Endothelial cell of umbilical vein (primary cell): ENCODE measurements at places on chromosomes 1 and 21.

DNA sequence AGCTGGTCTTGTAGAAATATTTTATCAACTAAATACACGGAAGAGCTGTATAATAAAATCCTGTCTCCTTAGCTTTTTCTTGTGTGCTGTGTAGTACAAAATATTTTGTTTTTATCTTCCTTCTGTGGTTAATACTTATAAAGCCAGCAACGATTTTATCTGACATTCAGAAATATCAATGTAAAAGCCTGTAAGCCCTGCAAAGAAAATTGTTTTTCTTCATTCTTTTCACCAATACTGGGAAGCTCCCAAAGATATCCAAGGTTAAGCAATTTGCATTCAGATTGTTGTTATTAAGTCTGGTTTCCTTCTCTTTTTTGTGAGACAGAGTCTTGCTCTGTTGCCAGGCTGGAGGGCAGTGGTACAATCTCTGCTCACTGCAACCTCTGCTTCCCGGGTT is 38.0 kb upstream of the KIF26B start:
- no peak for DNase-seq

GRCh38 chr1:42370876-42371549 is 9.6 kb upstream of the RIMKLA start:
- DNase-seq: no peak

DNA sequence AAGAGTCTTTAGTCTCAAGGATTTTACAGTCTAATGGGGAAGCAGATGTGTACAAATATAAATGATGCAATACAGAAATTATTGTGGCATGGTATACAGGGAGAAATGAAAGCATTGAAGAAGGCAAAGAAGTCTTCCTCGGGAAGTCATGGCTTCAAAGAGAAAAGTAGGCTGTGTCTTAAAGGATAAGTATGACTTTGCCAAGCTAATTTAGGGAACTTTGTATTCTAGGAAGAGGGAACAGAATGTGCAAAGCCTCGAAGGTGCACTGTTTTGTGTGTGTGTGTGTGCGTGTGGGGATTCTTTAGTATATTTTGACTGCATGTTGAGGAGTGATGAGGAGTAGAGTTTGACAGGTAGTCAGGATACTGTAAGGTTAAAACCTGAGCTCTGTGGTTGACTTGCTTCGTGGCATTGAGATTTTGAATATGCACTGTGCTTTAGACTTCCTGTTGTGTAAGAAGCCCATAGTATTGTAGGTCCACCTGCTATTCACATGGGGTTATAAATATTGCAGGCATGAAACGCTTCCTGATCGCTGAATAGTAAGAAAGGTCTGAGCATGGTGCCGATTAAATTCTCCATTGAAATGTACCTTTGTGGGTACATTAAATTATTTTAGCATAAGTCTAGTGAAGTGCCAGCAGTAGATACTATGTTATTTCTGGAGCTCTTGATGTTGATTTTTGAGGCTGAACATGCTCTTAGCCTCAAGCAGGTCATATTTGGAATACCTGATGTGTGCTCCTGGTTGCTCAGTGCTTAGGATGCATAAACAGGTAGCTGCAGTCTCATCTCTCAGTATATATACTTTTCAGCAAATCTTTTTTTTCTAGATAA is 8.0 kb downstream of the SMAP2 start:
- DNase-seq: no peak

GRCh38 chr1:62131093-62131725 is 63.4 kb upstream of the L1TD1 start:
- DNase-seq: peak; percentile 56

DNA sequence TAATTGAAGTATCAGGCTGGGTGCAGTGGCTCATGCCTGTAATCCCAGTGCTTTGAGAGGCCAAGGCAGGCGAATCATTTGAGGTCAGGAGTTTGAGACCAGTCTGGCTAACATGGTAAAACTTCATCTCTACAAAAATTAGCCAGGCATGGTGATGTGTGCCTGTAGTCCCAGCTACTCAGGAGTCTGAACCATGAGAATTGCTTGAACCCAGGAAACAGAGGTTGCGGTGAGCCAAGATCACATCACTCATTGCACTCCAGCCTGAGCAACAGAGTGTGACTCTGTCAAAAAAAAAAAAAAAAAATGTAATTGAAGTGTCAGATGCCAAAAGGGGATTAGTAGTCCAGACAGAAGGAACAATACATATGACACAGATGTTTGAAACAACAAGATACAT is 56.7 kb downstream of the SLC44A5 start:
- DNase-seq: no peak

GRCh38 chr1:202807451-202807925 is 733 bp downstream of the KDM5B start:
- no peak for DNase-seq

GRCh38 chr1:44045064-44045463 is 13.8 kb upstream of the SLC6A9 start:
- no peak for DNase-seq

GRCh38 chr1:48746906-48747305 is 29.8 kb downstream of the BEND5 start:
- DNase-seq: no peak

DNA sequence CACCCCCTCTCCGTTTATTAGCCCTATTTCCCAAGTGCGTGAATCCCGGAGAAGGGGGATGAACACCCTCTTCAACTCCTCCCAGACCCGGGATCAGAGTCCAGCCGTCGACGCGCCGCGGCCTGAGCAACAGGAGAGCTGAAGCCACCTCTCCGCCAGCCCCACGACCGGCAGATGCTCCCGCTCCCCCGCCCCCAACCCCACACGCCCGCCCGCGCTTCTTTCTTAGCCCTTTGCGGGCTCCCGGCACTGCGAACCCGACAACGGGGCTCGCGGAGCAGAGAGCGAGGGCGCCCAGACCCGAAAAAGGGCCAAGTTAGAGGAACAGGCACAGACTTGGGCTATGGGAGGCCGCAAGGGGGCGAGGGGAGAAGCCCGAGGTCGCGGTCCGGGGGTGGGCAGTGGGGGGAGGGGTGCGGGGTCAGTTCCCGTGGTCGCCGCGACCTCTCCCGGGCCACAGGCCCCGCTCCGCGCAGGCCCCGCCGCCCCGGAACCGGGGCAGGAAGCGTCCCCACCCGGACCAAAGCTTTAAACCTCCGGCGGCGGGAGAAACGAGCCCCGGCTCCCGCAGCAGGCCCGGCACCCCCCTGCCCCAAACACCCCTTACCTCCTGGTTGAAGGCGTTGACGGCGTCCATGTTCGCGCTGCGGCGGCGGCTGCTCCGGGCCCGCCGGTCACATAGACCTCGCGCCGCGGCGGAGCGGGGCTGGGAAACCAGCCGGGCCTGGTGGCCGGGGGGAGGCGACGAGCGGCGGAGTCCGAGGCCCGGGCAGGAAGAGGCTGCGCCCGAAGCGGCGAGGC is 662 bp downstream of the SCAF4 start:
- peak; percentile 39 for DNase-seq

DNA sequence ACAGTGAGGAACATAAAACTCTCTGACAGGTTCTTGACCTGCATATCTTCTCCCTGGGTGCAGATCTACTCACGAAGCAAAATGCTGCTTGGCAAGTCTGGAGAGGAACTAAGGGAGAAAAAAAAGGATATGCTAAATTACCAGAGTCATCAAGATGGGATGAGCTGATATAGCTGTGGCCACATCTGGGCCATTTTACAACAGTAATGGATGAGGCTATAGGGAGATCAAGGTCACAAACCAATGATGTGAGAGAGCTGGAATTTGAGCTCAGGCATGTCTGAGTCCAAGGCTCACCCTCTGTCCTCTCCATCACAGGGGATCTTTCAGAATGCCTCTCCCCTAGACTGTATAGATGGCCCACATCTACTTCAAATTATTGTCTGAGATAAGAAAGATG is 26.2 kb downstream of the ZMYND12 start:
- no peak for DNase-seq

- DNase-seq: no peak
Observed at GRCh38 chr1:51349862-51350261, 19.5 kb upstream of the TTC39A start.

- peak; percentile 41 for DNase-seq
Observed at GRCh38 chr1:6497215-6497866, 5.9 kb upstream of the PLEKHG5 start.

- no peak for DNase-seq
Observed at GRCh38 chr1:154819628-154820590, 50.2 kb downstream of the KCNN3 start.

GRCh38 chr1:78210175-78210574 is 164.4 kb downstream of the GIPC2 start:
- DNase-seq: no peak

DNA sequence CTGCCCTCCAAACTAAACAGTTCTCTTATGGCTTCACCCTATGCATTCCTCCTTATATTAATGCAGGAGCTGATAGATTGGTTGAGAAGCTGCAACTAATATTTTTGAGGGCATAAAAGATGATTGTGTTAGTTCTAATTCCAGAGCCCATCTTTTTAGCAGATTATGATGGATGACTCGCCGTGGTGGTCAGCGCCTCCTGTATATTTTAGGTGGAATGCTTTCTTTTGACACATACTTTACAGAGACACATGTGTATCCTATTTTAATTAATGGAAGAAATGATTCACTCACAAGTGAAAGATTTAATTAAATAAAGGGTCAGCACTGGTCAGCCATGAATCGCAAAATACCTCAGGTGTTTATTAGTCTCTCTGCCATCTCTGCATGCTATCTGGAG is 120.7 kb downstream of the TM2D1 start:
- no peak for DNase-seq

- no peak for DNase-seq
Observed at GRCh38 chr1:168893359-168893801, 164.4 kb upstream of the DPT start.

DNA sequence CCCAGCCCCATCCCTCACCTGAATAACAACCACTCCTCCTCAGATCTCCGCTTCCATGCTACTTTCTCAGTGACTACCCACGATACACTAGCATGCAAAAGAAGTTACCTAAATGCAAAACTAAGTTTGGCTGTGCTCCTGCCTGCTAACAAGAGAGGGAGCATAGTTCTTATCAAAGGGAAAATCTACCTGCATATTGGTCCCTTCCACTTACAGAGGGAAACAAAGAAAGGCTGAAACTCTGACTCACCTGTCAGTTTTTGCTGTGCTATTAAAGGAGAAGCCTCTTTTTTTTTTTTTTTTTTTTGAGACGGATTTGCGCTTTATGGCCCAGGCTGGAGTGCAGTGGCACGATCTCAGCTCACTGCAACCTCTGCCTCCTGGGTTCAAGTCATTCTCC is 43.8 kb upstream of the RAVER2 start:
- DNase-seq: no peak

- no peak for DNase-seq
Observed at GRCh38 chr1:238581332-238581731, 690.6 kb upstream of the ZP4 start.

GRCh38 chr1:42340901-42341300 is 5.9 kb upstream of the FOXJ3 start:
- DNase-seq: no peak

- DNase-seq: peak; percentile 82
Observed at GRCh38 chr1:23370709-23371584, 1.3 kb upstream of the ZNF436 start.

DNA sequence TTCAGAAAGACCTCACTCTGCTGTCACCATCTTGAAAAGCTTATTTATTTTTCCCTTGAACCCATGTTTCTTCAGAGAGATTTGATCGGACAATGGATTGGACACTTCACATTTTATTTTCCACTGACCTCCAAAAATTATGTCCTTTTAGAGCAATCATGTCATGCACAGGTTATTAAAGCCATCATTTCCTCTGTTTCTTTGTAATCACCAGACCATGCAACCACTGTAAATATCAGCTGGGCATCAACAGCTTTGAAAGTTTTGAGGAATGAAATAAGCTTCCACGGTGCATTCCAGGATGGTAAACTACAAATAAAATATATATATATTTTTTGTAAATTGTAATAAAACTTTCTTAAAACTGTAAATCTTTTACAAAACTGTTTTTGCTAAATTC is 144.1 kb upstream of the ADAMTS5 start:
- DNase-seq: no peak
